Endothelial cell of umbilical vein (primary cell): ENCODE measurements at places on chromosomes 6 and 20. TPM values are rescaled to one million over a fixed set of nuclear protein-coding genes. Genes with fewer than 3 reads are reported as not detected.

- DNase-seq: no peak
Measured at GRCh38 chr6:5468586-5468985, 207.3 kb downstream of the FARS2 start.

The SRMS gene
- not detected in 2 replicates for total RNA-seq

The SOX18 gene
- 175 and 211 TPM in 2 replicates for total RNA-seq

- no peak for DNase-seq
Measured at GRCh38 chr6:104716858-104717257, 142.9 kb downstream of the HACE1 start.

DNA sequence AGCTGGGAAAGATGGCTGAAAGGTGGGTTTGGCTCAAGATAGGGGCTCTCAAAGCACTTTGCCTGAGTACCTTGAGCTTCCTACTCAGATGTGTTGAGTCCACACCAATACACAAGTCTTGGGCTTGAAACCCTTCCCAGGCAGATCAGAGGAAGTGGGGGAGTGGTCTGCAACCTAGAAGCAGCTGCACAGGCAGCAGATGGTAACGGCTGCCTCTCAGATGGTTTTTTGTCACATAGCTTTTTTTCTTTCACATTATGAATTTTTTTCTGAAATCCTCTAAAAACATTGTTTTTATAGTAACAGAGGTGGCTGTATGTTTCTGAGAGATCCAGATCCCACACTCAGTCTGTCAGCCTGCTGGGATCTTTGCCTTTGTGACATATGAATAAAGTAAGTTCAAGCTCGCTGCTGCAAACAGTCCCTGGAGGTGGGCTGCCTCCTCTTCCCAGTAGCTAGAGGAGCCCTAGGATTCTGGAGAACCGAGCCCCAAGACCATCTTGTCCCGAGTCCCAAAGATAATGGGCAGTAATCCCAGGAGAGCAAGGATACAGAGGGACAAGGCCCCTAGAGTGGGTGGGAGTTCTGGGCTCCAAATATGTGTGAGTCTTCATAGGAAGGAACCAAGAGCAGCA is 97.1 kb upstream of the TOP1 start:
- no peak for DNase-seq

DNA sequence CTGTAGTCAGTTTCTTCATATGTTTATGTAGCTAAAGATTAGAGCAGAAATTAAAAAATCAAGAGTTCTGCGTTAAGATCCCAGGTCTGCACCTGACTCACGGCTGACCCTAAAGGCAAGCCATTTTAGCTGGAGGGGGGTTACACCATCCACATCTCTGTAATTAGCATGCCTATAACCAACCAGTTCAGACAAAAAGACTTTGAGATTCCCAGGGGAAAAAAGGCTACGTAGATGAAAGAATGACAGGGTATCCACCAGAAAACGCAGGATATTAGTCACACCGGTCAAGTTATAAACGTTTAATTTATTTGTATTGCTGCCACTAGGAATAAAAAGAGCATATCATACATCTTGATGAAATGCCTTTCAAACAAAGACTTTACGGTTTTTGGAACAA is 299.1 kb downstream of the FOXC1 start:
- DNase-seq: peak; percentile 79

DNA sequence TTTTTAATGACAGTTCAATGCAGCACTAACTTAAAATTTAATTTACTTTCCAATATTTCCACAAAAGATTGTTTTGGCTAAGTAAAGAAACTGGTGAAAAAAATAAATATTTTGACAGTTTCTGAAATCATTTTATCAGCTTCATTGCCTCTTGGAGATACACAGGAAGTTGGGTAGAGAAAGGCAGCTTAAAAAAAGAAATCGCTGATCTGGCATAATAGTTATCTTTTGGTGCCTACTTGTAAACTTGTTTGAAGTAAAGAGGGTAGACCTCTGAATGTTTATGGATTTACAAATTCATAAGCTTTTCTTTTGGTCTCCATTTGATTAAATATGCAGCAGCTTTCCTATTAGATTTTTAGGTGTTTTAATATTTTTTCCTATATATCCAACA is 103.4 kb downstream of the RTN4IP1 start:
- DNase-seq: no peak

- DNase-seq: no peak
Measured at GRCh38 chr6:1244941-1245340, 67.0 kb upstream of the FOXQ1 start.

GRCh38 chr6:34074064-34074742 is 71.7 kb downstream of the GRM4 start:
- no peak for DNase-seq

- no peak for DNase-seq
Measured at GRCh38 chr20:62918831-62919230, 7.5 kb downstream of the DIDO1 start.

- no peak for DNase-seq
Measured at GRCh38 chr20:18527836-18528235, 20.1 kb downstream of the SEC23B start.

The GJA1 gene
- 235 and 288 TPM in 2 replicates for total RNA-seq

DNA sequence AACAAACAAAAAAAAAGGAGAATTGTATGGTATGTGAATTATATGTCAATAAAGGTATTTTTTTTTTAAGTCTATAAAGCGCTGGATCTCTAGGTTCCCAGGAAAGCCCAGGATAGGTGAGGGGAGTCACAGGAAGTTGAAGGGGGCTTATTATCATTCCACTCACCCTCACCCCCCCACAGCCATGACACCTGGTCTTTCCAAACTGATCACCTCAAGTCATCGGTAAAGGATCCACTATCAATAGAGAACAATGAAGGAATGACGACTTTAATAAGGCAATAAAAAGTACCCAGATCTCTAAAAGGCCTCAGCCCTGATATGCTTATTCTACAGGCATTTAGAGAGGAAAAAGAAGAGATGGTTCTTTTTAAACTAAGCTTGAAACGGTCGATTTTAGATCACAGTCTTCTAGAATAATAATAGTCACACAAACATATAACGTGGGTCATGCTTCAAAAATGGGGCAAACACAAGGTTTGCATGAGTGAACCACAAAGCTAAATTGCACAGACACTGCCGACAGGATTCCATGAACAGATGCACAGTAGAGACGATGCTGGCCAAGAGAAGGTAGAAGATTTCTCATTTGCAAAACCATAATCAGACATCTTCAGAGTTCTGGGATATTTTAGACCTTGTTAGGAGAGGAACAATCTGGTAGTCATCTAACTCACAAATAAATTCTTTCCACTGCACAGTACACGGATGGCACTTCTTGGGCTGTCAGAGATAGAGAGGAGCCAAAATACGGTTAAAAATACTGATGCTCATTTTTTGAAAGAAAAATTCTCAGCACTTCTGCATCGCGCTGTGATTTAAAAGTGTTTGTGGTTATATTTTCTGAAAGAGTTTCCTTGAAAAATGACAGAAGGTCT is 21.0 kb downstream of the ZMYND8 start:
- no peak for DNase-seq

The MED20 gene
- 25.5 and 30.4 TPM in 2 replicates for total RNA-seq

DNA sequence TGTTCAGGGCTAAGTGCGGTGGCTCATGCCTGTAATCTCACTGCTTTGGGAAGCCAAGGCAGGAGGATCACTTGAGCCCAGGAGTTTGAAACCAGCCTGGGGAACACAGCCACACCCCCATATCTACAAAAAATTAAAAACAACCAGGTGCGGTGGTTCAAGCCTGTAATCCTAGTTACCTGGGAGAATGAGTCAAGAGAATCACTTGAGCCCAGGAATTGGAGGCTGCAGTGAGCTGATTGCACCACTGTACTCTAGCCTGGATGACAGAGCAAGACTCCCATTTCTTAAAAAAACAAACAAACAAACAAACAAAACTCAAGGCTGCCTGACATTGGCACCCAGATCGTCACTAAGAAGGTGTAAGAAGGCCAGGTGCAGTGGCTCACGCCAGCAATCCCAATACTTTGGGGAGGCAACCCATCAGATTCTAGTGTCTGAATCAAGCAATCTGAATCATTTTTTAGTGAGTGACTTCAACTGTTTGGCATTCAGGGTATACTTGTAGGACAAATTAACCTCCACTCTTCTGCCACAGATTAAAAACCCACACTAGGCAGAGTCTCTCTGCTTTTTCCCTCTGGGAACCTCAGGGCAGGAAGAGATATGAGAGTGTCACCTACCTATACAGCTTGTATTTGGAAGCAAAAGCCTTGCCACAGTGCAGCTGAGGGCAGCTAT is 6.1 kb downstream of the PLAGL2 start:
- no peak for DNase-seq

DNA sequence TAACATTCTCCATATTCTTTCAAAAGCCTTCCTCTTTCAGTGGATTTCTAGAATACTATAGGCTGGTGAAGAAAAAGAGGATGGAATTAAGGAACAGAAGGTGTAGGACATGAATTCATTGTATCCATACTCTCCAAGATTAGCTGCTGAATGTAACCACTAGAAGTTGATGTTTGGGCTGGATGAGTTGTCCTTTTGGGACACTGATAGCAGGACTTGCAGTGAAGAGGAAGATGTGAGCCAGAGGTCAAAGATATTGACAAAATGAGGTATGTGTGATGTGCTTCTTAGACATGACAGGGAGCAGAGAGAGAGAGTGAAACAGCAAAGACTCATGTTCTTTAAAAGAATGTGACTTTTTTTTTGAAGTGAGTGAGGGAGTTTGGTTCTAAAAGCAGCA is 134.3 kb upstream of the MAN1A1 start:
- DNase-seq: no peak

- DNase-seq: no peak
Measured at GRCh38 chr6:27742833-27743573, 169.2 kb downstream of the OR2B2 start.

GRCh38 chr6:34656378-34657036 is 40.1 kb downstream of the ILRUN start:
- peak; percentile 80 for DNase-seq

- no peak for DNase-seq
Measured at GRCh38 chr20:41654884-41655283, 36.7 kb upstream of the CHD6 start.

- DNase-seq: peak; percentile 43
Measured at GRCh38 chr6:79438030-79438429, 99.2 kb downstream of the LCA5 start.

The ZBTB12 gene
- 3.5 and 4.9 TPM in 2 replicates for total RNA-seq

The EPPIN gene
- total RNA-seq: not detected in 2 replicates
